HuH-7 (cell line): ENCODE measurements at places on chromosomes 1 and 21.
A peak's percentile ranks its signal among the peaks of the same experiment; 100 is the strongest.

GRCh38 chr1:156961709-156962108, 41.3 kb downstream of the LRRC71 start:
- DNase-seq = no peak

DNA sequence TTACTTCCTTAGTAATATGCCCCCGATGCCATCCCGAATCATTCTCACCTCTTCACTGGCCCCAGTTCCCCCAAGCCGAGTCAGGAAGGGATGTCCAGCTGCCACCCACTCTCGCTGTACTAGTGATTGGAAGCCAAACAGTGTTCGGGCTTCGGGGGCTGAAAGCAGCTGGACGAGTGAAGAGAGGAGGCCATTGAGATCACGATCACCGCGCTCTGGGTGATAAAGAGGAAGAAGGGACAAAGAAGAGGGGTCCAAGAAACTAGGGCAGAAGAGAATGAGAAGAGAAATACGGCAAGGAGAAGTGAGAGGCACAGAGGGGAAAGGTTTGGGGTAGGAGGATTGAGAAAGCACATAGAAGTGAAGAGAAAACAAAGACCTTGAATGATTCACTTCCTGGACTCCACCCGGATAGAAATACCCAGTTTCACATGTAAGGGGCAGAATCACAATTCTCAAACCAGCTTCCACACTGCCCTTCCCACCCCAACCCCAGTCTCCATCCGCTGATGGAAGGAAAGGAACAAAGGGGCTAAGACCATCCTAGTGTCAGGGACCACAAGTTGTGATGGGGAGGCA, 3.7 kb upstream of the SF3B4 start:
- no peak for DNase-seq

- DNase-seq = no peak
These were observed 63.4 kb downstream of the B3GALT5 start for GRCh38 chr21:39675993-39676661.

- no peak for DNase-seq
These were observed 40.2 kb upstream of the C1orf53 start for GRCh38 chr1:197862221-197862620.

DNA sequence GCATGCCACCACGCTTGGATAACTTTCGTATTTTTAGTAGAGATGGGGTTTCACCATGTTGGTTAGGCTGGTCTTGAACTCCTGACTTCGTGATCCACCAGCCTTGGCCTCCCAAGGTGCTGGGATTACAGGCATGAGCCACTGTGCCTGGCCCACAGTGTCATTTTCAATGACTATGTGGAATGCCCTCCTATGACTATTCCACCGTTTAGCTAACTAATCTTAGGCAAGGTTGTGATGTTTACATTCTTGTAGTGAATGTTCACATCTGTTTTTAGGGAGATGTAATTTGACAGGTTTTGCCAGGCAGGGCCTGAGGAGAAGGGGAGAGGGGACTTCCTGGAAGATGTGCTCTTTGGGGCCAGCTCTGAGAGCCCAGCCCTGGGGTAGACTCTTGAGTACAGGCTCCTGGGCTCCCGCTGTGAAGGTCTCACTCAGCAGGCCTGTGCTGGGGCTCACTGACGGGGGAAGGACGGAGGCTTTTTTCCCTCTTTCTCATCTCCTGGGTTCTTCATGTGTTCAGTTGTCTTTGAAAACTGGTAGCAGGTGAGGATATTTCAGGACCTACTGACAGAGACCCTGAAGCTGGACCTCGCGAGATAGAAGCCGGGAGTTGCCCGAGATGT, 13.2 kb downstream of the COQ8A start:
- no peak for DNase-seq

DNA sequence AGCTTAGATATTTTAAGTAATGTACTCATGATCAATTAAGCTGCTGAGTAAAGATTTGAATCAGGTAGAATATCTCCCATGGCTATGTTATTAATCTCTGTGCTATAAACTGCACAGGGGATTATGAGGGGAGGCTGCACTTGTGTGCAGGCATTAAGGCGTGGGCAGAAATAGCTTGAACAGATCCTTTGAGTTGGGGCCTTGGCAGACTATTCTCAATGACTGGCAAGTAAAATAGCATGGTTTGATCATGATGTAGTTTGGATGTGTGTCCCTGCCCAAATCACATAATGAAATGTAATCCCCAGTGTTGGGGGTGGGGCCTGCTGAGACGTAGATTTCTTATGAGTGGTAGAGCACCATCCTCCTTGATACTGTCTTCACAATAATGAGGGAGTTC, 220.3 kb downstream of the PLPP3 start:
- DNase-seq = no peak

GRCh38 chr1:114344656-114345055, 166.3 kb downstream of the TRIM33 start:
- no peak for DNase-seq

DNA sequence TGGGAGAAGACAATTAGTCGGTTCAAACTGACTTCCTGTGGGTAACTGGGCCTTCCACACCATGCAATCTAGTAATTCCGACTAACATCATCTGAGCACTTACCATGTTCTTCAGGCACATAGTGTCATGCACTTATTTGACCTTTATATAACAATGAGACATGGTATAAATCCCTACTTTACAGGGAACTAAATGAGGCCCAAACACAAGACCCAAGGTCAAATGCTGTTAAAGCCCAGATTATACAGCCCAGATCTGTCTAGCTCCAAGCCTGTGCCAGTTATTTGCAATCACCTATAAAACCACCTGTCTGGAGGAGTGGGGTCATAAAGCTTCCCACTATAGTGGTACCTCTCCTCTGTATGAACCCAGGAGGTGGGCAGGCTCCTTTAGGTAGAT, 40.8 kb downstream of the JAK1 start:
- no peak for DNase-seq

DNA sequence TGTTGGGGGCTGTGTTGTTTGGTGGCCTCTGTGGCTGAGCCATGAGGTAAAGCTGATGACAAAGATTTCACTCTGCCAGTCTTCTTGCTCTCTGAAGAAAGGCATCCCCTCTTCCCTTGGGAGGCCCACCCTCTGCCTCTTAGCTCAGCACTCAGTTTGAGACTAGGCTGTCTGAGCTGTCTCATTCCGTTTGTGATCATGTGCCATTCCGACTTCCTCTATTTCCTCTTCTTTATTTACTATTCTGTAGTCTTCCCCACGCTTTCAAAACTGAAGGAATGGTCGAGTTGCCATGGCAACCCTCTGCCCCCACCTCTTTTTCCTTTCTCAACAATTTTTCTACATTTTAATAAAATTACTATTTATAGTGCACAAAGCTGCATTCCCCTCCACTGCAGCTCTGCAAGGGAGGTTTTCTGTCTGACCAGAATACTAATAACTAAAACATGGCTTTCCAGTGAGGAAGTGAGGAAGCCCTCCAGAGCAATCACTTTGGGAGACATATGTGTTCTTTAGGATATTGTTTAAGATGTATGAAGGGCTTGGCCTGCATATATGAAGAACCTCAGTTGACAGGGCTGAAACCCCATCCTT, 30.8 kb downstream of the KCNA3 start:
- DNase-seq = no peak

- DNase-seq = no peak
These were observed 8.9 kb downstream of the ZMPSTE24 start for GRCh38 chr1:40266786-40267535.

DNA sequence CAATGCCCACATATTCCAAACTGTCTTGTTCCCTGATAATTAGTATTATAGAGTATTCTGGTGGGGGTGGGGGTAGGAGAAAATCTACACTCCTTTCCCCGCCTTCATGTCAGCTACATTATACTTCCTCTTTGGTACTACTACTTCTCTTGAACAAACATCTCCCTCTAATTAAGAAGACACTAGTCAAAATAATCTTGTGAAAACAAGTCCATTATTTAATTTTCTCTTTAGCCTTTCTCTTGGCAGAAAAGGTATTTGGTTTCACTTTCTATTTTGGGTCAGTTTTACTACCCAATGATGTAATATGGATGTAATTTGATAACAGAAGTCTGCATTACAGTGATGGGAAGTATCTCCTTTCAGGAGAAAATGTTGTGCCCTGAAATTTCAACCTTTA, 22.5 kb downstream of the NTMT2 start:
- DNase-seq = no peak

DNA sequence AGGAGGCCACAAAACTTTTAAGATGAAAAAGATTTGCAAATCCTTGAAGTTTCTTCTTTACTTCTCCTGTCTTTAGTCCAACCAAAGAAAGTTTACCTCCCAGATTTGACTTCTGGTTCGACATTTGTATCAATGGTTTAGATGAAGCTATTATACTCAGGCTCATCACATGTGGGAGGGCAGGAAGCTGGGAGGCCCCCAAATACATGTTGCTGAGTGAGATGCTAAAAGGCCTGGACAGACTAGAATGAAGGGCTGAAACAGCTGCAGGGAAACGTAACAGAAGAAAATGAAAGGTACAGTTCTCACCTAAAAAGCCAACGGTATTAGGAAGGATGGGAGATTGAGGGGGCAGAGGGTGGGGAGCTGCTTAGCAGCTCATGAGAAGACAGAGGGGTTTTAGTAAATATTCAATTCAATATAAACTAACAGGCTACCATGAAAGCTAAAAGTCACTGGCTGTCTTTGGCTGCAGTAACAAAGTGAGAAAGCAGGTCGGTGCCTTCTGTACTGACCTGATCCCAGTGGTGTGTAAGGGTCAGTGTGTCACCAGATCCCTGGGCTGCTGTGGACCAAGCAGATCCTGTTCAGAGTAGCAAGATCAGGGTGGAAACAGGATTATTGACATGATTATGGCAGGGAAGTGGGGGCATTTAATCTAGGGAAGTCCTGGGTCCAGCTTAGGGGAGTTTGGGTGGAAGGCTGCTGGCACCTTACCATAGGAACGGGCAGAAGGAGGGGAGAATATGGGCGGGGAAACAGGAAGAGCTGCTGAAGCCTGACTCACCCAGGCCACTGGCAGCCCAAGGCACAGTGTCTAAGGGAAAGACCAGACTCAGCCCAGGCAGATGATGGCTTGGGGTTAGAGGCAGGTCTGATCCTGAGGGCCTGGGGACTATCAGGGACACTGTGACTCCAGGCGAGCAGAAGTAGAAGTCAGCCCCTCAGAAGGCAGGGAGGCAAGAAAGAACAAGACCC, 60.4 kb downstream of the KCNN3 start:
- no peak for DNase-seq

GRCh38 chr1:246691622-246692495, 32.4 kb upstream of the SCCPDH start:
- DNase-seq = no peak

DNA sequence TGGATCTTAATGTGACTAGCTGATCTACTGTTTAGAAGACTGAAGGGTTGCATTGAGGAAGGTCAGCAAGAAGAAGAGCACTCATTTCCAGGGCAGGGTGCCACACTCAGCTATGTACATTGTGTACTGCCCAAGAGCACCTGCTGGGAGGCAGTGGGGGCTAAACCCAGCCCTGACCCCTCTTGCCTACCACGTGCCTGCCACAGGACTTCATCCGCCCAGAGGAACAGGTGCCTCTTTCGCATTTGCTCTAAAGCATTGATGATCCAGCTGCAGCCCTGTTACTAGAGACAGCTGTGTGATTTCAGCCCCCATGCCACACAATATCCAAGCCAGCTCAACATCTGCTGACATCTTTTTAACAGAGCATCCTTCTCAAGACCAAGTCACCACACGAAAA, 341.8 kb downstream of the LMX1A start:
- no peak for DNase-seq

DNA sequence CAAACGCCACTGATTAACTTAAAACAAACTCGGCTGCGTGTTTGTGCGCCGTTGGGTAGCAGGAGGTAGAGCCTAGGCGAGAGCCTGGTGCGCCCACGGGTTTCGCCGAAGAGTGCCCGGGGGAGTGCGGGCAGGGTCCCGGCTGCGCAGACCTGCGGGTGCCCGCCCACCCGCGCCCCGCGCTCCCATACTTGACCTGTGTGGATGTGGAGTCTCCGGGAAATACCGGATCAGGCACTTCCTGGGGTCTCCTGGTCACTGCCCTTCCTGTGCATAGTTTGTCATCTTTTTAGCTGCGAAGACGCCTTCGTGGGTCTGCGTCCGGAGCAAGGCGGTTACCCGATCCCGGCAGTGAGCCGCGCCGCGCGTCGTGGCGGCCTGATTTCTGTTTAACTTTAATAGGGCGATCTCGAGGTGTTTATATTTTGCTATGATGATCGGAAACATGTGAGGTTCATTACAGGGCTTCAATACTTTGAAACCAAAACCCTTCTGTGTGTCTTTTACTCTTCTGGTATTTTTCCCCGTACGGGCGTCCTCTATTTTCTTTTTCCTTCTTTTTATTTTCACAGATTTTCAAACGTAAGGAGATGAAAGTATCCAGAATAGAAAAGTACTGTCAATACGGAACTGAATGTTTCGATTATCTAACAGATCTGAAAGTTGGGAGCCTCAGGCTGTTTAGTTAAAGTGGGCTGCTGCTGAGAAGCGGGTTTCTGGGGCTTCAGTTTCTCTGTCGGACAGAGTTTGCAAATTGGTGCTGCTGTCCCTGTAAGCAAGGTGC, 15.2 kb downstream of the NR5A2 start:
- DNase-seq = peak; percentile 78

DNA sequence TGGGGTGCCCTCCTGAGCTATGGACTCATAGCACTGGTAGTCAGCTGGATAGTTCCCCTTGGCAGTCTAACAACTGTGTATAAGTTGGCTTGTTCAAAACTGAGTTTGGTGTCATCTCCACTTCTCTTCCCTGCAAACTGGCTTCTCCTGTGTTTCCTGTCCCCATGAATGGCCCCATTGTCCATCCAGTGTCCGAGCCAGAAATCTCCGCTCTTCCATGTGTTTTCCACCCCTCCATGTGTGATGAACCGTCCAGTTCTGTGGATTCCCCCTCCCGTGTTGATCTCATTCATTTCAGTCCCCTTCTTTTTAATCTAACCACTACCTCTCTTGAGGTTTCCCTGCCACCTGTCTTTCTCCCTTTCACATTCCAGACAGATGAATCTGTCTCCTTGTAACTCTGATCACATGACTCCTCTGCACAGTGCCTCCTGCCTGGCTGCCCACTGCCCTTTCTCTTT, 195.7 kb downstream of the ROR1 start:
- DNase-seq = no peak

- DNase-seq = no peak
These were observed 7.3 kb downstream of the CD244 start for GRCh38 chr1:160855181-160855981.

- no peak for DNase-seq
These were observed 17.5 kb upstream of the OR6N2 start for GRCh38 chr1:158798531-158798930.

DNA sequence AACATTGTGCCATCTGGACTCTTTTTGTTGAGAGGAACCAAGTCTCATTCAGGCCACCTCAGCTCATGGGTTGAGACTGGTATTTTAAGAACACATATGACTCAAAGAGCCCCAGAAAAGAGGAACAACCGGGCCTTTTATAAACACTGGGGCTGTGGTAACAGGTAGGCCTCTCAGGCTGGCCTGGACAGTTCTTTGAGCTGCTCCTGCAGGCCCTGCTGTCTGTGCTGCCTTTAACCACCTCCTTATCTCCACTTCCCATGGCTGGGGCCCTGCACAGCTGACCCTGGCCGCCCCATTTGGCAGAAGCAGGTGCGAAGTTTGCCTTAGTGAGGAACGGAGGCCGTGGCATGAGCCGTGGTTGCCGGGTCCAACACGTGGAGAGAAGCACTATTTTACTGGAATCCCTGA, 163.3 kb downstream of the RHOU start:
- DNase-seq = no peak

- no peak for DNase-seq
These were observed 143.9 kb upstream of the FMN2 start for GRCh38 chr1:239947801-239948200.

GRCh38 chr1:182069028-182069466, 7.5 kb upstream of the ZNF648 start:
- DNase-seq = peak; percentile 85
